Adipocyte (in vitro differentiated cells): ENCODE measurements at places on chromosomes 3 and 15.
A peak's percentile ranks its signal among the peaks of the same experiment; 100 is the strongest.

DNA sequence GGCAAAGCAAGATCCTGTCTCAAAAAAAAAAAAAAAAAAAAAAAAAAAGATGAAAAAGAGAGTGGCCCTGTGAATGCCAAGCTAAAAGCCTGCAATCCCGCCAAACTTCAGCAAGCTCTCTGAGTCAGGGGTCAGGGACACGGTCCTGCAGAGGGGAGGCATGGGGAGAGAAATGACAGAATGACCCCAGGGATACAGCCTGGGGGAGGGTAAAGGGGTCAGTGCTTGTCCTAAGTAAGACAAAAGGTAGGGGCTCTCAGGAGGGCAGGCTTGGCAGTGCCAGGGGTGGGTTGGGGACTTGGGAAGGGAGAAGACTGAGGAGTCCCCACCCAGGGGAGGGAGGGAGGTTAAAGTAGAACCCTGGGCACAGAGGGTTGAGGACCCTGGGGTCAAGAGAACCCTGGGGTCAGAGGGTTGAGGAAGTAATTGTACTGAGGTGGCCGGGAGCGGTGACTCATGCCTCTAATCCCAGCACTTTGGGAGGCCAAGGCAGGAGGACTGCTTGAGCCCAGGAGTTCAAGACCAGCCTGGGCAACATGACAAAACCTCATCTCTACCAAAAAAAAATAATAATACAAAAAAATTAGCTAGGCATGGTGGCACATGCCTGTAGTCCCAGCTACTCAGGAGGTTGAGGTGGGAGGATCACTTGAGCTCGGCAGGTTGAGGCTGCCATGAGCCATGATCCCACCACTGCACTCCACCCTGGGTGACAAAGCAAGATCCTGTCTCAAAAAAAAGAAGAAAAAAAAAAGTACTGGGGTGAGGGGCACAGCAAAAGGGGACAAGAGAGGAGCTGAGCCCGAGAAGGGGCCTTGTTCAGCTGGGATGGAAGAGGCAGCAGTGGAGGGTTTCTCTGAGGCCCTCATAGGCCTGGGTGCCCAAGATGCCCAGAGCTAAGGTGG lies 5.2 kb upstream of the SEMA3B start:
- DNase-seq = no peak

GRCh38 chr3:130709671-130710070 lies 37.0 kb downstream of the PIK3R4 start:
- peak; percentile 67 for DNase-seq

GRCh38 chr3:171804618-171805389 lies 5.5 kb downstream of the PLD1 start:
- DNase-seq = peak; percentile 45

- DNase-seq = peak; percentile 93
These were observed 585 bp downstream of the KIF23 start for GRCh38 chr15:69414701-69415167.

DNA sequence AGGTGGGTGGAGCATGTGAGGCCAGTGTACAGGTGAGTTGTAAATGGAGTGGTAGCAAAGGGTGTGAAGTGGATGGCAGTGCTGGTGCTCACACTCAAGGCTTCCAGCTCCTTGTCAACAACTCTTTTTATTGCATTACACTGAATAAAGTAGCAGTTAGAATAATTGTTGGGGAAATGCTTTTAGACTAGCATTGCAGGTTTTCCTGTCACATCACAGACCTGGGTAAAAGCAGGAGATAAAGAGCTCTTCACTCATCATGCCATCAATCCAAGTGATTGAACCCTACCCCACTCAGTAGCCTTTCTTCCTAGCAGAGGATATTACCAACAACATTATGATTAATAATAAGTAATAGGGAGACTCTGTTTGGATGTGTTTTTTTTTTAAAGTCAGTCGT lies 81.6 kb downstream of the CDIN1 start:
- DNase-seq = no peak

DNA sequence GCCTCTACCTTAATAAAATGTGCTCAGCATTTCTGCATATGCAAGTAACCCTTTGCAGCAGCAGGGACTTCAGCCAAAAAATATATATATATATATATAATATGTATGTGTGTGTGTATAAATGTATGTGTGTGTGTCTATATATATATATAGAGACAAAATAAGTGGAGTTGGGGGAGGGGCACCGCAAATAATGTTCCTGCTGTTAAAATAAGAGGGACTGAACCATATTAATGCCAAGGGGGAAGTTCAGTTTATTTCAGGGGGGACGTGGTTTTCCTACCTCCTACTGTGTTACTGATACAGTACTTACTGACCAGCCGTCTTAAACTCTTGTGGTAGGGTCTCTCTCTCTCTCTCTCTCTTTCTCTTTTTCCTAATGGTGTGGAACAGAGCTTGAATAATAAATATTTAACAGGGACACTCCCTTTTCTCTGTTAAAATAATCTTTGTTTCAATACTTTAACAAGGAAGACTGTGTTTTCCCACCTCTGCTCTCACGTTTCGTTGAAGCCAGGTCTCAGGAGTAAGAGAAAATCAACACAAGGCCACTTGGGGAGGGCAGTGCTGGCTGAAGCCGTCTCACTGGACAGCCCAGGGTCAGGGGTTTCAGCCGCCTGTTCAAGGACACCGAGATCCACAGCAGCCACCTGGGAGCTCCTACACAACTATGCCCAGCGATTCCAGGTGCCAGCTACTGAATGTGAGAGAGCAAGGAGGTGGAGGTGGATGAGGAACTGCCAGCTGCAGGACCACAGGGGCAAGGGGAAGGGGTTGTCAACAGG lies 42.8 kb upstream of the ADAMTSL3 start:
- DNase-seq = no peak

DNA sequence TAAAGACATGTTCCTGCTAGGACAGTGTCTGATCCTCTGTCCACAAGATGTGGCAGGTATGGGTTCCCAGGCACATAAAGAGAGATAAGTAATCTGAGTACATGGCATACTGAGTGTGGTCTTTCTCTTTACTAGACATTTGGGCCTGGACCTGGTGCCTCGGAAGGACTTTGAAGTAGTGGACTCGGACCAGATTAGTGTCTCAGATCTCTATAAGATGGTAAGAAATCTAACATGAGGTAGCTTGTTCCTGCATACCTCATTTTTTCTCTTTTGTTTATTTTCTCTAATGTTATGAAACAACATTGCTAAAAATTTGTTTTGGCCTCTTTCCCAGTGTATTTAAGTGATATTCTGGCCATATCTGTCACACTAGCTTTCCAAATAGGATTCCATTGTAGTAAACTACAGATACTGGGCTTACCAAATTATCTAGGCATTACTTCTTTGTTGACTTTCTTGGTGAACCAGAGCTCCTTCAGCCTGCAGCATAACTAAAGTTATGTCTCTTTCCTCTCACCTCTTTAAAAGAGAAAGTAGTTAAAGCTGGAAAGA lies 309.8 kb upstream of the MANF start:
- DNase-seq = peak; percentile 3

- no peak for DNase-seq
These were observed 369.0 kb downstream of the SV2B start for GRCh38 chr15:91468871-91469580.

DNA sequence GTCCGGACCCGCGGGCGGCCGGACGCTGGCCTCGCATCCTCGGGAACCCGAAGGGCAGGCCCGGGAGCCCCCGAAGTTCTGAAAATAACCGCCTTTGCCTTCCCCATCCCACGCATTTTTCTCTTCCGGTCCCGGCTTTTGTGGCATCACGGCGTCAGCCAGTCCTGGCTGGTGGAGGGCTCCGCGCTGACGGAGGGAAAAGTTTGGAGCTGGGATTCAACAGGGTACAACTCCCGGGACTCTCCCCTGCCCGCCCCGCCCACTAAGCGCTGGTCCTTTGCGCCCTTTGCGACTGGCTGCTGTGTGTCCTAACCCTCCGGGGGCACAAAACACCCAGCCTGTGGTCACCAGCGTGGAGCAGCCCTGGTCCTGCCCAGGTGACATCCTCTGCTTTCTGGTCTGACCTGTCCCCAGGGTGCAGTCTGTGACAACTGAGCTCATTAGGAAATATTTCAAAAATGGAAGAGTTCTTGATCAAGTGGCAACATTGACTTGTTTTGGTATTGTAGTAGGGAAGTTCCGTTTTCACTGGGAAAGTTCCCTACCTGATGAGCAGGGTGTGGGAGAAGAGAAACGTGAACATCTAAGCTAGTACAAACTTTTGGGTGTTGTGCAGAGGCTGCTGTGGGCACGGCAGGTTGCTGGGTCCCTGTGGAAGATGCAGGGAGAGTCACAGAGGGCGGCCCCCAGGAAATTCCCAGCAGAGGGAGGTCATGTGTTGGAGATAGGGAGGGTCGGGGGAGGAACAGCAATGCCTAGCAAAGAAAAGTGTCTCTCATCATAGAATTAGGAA lies 775 bp downstream of the ARNT2 start:
- DNase-seq = peak; percentile 60

GRCh38 chr15:58957101-58957973 lies 23.9 kb upstream of the SLTM start:
- DNase-seq = peak; percentile 81

DNA sequence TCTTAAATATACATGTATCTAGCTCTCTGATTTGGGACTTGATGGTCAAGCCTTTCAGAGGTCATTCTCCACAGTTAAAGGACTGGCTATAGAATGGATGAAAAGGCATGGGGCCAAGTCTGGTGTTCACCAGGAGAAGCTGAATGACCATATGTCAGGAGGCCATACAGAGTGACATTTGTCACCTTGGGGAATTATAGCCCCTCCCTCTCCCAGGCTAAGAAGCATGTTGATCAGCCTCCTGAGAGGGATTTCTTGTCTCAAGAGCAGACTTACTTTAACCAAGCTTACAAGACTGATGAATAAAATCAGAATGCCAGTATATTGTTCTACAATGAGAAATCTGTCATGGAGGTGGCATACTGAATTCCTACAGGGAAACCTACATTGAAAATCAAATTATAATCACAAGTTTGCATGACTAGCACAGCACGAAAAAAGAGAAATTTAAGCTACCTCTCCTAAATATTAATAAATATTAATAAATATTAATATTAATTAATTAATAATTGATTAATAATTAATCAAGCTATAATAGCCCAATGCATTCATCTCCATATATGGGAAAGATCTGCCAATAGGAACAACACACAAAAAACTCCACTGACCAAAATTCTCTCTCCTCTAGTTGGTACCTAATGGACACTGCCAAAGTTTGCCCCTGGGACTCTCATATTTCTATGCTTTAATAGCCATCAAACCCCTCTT lies 47.3 kb downstream of the ATP8B4 start:
- no peak for DNase-seq

- DNase-seq = peak; percentile 29
These were observed 47.1 kb downstream of the CMTM7 start for GRCh38 chr3:32438596-32439344.

GRCh38 chr15:76964157-76964556 lies 30.8 kb upstream of the PSTPIP1 start:
- DNase-seq = no peak

DNA sequence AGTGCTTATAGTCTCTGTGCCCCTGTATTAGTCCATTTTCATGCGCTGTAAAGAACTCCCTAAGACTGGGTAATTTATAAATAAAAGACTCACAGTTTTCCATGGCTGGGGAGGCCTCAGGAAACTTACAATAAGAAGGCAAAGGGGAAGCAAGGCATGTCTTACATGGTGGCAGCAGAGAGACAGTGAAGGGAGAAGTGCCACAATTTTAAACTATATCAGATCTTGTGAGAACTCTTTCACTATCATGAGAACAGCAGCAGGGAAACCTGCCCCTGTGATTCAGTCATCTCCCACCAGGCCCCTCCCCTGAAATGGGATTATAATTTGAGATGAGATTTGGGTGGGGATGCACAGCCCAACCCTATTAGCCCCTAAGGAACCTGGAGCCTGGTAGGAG lies 243.2 kb downstream of the EDEM1 start:
- DNase-seq = no peak

- no peak for DNase-seq
These were observed 12.6 kb downstream of the RAB5A start for GRCh38 chr3:19959505-19959904.

DNA sequence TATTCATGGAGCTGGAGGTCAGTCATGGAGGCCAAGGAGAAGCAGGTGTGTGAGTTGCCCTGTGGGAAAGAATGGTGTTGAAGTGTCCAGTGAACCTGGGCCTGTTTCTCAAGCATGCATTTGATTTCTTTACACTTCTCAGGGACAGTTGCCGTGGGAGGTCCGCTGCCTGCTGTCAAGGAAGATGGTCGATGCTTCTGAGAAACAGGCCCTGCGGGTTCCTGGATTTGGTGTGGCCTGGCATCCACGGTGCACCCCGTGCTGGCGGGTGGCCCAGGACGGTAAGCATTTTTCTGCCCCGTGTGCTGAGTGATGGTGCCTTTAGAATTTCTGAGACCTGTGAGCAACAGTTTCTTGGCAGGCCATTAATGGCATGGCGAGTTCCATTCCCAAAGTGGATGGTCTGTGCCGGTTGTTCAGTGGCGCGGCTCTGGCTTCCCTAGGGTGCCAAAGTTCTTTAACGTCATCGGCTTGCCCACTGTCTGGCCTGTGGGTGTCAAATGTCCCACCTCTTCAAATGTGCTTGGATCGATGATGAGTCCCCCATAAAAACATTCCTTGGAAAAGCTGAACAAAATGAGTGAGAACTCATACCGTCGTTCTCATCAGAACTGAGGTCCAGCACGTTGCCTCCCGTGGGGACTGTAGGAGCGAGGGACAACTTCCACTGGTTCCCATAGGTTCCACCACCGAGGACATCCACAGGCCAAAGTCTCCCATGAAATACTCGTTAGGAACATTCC lies 107.2 kb downstream of the SNRPN start:
- no peak for DNase-seq
